ENCODE measurements at places on chromosomes 16 and 17.

GRCh38 chr16:81567987-81568748 lies 123.6 kb downstream of the CMIP start:
- peak; percentile 77 for DNase-seq

- DNase-seq: no peak
These were observed 9.9 kb upstream of the EMP2 start for GRCh38 chr16:10590342-10590741.

- DNase-seq: no peak
These were observed 358.2 kb downstream of the KIF2B start for GRCh38 chr17:54180950-54181349.

GRCh38 chr17:76585033-76585648 lies 519 bp downstream of the ST6GALNAC2 start:
- peak; percentile 44 for DNase-seq

GRCh38 chr16:58352690-58353089 lies 39.6 kb upstream of the GINS3 start:
- no peak for DNase-seq

GRCh38 chr16:86880316-86881117 lies 302.2 kb downstream of the FOXL1 start:
- DNase-seq: peak; percentile 45

Measured in AG08396 (cell line).